ENCODE measurements at places on chromosomes 12 and 14.

- no peak for DNase-seq
These were observed 27.3 kb downstream of the TTC5 start for GRCh38 chr14:20278414-20278813.

DNA sequence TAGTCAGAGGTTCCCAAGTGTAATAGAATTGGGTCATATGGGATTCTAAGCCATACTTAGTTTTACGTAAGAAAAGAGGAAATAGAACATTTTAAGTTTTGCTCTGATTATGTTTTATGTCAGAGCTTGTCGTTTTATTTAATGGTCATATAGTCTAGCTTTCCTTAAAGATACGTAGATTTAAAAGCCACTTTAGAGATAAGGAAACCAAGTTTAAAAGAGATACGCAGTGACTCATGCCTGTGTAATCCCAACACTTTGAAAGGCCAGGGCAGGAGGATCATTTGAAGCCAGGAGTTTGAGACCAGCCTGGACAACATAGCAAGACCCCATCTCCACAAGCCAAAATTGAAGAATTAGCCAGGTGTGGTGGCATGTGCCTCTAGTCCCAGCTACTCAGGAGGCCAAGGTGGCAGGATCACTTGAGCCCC is 19.5 kb downstream of the MAPK1IP1L start:
- no peak for DNase-seq

- peak; percentile 62 for DNase-seq
These were observed 73.1 kb upstream of the GPR68 start for GRCh38 chr14:91317381-91318308.

DNA sequence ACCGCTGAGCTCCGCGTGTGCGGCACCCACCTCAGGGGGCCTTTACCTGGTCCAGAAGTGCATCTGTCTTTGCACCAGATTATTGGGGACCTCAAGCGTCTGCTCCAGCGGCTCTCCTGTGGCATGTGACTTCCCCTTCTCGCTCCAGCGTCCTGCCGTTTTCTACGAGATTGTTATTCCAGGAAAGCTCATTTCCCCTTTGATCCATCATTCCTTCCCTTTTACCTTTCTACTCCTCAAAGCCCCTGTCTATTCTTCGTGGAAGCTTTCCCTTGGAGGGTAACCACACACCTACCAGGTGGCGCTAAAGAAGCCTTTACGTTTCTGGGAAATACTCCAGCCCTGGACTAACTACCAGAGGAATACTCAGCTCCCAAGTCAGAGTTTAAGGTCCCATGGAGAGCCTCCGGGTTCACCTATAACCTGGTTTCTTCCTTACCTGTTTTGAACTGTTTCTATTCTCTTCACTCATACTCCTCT is 1.5 kb downstream of the FKBP4 start:
- no peak for DNase-seq

GRCh38 chr14:36264595-36264994 is 55.8 kb downstream of the MBIP start:
- DNase-seq: no peak

DNA sequence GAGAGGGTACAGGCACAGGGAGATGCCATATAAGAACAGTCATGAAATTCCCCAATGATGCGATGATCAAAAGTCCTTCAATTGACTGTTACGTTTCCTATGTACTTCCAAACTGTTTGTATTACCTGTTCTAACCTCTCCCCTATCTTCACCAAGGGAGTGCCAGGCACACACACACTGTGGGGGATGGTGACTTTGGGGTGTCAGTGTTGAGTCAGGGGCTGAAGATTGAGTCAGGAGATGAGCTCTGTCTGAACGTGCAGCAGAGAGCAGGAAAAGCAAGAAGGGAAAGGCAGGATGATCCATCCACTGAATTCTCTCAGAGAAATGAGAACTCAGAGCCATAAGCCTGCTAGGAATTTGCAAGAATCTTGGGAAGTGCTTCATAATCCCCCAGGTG is 153.4 kb downstream of the EFCAB11 start:
- no peak for DNase-seq

DNA sequence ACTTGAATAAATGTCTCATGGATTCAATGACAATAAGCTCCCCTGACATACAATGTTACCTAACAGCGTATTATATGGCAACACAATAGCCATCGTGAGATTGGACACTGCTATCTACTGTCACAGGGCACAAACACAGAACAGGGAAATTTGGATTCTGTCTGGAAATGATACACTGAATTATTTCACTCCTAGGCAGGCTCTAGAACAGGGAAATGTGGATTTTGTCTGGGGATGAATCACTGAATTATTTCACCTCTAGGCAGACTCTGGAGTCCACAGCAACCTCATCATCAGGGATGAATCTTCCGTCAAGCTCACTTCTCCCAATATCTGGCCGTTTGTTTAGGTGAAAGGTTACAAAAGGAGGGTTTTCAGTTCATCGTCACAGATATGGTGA is 288.8 kb downstream of the TMEM132D start:
- no peak for DNase-seq

GRCh38 chr12:111089616-111090015 is 169.2 kb upstream of the MYL2 start:
- DNase-seq: no peak

DNA sequence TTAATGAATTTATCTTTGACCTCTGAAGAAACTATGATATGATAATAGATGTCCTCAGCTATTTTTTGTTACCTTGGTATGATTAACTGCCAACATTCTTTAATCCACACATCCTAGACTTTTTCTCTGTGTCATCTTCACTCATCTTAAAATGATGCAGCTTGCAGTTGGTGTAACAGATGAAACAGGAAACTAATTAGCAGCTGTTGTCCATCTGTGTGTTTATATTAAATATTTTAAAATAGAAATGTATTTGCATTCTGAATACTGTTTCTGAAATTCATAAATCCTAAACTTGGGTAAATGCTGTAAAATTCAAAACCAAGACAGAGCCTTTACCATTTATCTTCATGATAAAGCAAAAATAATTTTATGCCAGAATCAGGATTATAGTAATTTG is 56.1 kb upstream of the GARIN2 start:
- DNase-seq: no peak

DNA sequence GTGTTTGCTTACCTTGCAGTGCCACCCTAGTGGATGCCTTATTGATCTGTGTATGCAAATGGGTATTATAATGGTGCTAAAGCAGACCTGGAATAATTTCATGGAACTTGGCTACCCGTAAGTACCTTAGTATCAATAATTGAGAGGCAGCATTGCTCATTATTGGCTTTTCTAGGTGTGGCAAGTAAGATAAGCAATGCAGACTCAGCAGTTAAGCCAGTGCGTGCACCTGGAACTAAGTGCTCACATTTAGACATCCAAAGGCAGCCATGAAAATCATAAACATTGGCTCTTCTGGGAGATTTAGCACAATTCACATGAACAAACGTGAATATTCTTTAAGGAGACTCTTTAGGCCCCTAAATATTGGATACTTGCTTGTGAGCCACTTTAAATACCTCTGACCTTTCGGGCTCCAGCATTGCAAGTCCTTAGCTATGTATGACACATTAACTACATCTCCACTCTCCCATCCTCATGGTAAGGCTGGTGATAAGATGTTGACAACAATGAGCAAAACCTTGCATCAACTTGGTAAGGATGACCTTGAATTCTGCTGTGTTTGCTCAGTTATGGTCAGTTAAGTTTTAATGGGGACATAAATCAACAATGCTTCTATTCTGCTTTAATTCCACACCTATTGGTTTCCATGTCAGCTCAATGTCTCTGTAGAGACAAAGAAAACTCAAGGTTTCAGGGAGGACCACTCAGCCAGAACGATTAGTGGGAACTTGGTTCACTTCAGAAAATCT is 112.0 kb downstream of the SLC5A8 start:
- DNase-seq: no peak

DNA sequence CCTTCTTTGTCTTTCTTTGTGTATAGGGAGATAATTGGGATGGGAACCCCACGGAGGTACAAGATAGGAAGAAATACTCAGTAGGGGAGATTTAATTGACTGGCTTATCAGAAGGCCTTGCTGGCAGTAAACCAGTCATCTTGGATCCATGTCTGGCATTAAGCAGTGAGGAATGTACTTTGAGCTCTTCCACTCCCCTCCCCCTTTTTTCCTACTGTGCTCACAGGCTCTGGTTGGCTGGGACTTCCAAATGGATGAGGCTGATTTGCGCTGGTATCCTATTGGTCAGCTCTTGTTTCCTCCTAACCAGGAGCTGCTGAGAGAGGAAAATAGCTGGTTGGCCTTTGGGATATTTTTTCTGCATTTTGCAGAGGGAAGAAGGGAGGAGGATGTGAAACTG is 24.7 kb downstream of the NGDN start:
- no peak for DNase-seq

DNA sequence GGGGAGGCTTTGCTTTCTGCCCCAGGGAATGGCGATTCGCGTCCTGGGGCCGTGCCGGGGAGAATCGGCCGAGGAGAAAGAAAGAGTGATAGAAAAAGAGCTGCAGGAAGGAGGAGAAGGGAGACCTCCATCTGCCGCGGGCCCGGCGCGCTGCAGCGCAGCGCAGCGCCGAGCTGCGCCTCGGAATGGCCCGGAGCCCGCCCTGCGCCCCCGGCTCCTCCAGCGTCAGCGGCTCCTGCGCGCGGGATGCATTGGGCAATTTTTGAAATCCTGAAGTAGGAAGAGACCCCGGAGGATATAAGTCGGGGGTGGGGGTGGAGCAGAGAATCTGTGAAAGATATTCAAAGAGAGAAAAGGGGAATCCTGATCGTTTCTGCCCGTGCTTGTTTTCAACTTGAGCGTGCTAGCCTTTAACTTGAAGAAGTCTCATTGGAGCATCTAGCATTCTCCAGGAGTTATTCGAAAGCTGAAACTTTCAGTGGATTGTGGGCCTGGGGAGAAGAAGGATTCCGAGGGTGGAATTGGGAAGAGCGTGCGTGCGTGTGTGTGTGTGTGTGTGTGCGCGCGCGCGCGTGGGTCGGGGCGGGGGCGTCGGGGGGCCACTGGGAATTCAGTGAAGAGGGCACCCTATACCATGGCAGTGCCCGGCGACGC is 441 bp downstream of the PDE3A start:
- no peak for DNase-seq

- no peak for DNase-seq
These were observed 156.5 kb upstream of the USP15 start for GRCh38 chr12:62103748-62104147.

GRCh38 chr14:94412671-94413638 is 24.6 kb upstream of the SERPINA1 start:
- no peak for DNase-seq

DNA sequence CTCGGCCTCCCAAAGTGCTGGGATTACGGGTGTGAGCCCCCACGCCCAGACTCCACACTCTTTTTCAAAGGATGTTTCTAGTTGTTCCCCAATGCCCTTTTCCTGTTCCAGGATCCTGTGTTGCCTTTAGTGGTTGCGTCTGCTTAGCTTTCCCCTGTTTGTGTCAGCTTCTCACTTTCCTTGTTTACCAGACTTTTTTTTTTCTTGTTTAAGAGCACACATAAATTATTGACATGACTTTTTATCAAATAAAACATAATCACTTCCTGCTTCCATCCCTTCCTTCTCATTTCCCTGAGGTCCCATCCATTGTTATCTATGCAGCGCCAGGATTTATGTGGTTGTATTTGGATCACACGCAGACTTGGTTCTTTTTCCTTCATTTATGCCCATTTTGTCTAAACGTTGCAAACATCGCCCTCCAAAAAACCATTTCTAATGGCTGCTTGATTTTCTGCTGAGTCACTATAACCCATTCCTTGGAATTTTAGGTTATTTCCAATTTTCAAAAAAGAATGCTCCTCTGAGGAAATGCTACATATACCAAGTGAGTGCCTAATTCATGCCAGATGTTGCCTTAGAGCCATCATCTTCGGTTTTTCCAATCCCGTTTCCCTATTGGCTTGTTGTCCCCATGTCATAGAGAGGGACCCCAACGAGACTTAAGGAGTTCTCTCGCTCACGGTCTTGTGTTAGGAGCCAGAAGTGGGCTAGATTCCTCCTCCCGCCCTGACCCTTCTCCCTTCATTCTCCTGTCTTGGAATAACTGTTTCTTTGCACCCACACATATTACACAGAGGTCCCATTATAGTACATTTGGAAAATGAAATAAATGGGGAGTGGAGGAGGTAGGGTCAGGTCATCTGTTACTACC is 13.5 kb upstream of the CYP46A1 start:
- no peak for DNase-seq

DNA sequence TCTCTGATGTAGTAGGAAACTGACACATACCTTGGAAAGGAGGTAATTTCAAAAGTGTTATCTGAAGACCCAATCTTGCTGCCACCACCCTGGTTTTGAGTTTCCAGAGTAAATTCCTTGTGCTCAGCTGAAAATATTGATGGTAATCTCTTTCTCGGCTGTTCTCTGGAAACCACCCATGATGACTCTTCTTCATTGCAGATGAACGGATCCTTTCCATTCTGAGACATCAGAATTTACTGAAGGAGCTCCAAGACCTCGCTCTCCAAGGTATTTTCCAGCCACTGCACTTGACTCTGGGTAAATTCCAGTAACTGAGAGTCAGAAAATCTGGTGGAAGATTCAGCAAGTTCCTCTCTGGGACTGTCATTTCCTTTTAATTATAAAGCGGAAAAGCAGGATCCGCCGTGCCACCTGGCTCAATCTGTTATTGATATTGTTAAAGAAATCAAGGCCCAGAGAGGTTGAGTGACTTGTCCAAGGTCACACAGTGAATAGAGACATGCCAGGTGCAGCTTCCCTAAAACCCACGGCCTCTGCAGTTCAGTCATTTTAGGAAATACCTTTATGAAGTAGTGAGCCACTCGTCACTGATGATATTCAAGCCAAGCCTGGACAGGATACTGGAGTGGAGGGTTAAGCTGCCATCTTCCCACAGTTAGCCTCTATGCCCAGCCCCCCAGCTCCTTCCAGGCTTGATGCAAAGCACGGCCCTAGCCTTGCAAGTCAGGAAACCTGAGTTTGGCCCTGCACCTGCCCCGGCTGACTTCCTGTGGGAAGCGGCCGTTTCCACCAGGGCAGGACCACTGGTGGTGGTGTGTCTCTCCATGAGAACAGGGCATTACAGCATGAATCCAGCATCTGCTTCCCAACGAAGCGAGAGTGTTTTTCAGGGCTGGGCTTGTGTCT is 4.7 kb downstream of the CHGA start:
- no peak for DNase-seq

DNA sequence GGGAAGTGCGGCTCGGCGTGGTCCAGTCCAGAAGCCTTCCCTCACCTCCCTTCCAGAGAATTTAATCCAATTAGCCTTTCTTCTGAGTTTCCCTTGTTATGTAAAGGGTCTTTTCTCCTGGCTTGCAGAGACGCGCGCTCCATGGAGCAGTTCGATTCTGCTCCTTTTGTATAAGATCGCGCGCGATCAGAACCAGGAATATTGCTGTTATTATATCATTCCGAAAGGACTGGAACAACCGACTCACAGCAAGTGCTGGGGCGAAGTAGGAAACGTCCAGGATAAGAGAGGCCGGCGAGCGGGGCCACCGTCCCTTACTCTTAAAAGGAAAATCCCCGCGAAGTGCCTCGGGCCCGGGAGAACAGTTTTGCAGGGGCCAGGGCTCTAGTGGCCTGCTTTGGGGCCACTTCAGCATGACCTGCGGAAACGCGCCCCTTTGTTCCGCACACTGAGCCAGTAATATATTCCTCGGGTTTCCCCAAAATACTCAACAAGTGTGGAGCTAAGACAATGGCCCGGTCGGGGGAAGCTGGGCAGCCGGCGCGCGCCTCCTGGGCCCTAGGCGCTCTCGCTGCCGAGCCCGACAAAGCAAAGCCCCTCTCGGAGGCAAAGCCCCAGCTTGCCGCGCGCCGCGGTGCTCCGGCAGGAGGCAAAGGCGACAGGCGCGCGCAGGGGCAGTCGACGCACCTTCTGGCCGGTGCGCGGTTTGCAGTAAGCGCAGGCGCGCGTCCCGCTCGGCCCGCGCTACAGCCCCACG is 2.9 kb downstream of the RFX4 start:
- no peak for DNase-seq

- DNase-seq: no peak
These were observed 63.0 kb upstream of the GRIP1 start for GRCh38 chr12:66741919-66742318.

- DNase-seq: no peak
These were observed 51.7 kb downstream of the SLC25A47 start for GRCh38 chr14:100374876-100375265.
